ENCODE measurements at places on chromosomes 2 and 18.

DNA sequence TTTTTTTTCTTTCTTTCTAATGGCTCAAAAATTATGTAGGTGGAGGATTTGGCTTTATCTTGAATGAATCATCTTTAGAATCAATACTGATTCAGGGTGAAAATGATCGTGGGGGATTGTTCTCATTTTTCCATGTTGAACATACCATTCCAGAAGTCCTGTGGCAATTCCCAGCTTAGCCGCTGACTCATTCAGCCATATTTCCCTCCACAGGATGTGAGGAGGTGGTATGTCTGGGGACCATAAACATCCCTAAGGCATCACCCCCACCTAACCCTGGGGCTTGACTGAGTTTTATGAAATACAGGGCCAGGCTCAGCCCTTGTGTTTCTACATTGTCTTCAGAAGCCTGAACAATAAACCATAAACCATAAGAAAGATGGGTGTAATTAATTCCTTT lies 92.7 kb upstream of the FN1 start:
- no peak for DNase-seq

GRCh38 chr2:124778076-124778475 lies 753.0 kb downstream of the CNTNAP5 start:
- DNase-seq = no peak

- DNase-seq = no peak
Measured at GRCh38 chr2:128217671-128218070, 101.0 kb downstream of the HS6ST1 start.

DNA sequence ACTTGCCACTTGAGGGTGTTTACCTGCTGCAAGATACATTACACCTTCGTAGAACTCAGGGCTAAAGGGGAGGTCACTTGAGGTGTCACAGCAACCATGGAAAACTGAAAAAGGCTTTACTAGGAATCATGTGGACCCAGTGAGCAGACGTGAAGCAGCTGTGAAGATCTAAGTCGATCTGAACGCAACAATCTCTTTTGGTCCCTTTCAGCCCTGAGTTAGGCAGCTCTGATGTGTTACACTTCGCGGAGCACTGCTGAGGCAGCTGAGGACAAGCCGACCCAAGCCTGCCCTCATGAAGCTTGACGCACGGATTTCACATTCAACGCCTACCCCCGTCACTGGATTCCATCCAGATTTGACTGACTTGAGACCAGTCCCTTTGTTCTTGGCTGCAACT lies 75.8 kb upstream of the NPAS2 start:
- DNase-seq = no peak

DNA sequence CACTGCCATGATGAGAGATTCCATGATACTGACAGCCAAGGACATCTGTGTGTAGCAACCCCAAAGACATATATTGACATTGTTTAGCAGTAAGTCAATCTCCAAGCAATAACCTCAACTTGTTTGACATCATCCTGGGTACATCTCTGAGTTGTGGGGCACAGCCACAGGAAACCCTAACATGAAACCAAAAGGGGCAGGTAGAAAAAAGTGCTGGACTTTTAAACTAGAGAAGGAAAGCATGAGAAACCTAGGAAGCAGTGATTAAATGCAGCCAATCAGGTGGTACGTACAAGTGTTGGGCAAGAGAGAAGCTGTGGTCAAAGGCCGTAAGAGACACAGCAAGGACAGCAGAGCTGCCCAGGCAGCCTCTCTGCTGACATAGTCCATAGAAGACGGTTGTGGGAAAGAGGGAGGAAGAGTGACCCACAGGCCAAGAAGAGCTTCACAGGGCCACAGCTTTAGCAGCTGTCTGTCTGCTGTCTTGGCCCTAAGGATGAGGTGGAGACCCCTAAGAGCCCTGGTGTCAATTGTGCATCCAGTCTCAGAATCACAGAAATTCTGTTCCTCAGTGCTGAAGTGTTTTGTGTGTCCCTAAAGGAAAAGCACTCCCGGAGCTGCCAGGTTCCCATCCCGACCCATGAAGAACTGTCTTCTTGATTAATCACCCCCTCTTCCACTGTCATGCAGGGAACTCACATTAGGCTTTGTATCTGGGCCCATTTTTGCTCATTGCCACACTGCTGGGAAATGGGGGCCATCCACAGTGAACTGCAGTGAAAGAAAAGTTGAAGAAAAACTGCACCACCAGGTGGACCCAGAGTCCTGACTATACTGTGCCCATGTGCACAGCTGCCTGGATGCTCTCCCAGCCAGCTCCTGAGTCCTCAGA lies 25.4 kb upstream of the CHN1 start:
- DNase-seq = no peak

GRCh38 chr2:6073191-6074088 lies 381.3 kb downstream of the SOX11 start:
- DNase-seq = no peak

GRCh38 chr2:42601076-42601475 lies 32.6 kb downstream of the MTA3 start:
- DNase-seq = no peak

DNA sequence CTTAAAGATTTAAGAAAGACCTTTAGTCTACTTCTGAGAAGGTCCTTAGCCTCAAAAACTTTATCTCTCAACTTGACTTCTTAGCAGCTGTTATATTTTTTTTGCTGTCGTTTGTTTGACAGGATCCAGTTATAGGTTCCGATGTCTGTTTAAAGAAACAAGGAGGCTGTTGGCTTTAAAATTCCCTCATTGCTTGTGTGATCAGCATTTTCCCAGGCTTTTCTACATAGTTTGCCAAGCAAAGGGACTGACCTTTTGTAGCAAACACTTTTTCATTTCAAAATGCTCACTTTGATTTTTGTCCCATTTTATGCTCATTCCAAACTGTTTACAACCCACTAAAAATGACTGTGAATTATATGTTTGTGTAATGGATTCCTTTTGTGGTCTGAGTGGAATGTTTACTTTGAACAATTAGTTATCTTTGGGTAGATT lies 394.9 kb downstream of the ARHGAP15 start:
- no peak for DNase-seq

GRCh38 chr2:10688921-10689807 lies 611 bp downstream of the NOL10 start:
- no peak for DNase-seq

DNA sequence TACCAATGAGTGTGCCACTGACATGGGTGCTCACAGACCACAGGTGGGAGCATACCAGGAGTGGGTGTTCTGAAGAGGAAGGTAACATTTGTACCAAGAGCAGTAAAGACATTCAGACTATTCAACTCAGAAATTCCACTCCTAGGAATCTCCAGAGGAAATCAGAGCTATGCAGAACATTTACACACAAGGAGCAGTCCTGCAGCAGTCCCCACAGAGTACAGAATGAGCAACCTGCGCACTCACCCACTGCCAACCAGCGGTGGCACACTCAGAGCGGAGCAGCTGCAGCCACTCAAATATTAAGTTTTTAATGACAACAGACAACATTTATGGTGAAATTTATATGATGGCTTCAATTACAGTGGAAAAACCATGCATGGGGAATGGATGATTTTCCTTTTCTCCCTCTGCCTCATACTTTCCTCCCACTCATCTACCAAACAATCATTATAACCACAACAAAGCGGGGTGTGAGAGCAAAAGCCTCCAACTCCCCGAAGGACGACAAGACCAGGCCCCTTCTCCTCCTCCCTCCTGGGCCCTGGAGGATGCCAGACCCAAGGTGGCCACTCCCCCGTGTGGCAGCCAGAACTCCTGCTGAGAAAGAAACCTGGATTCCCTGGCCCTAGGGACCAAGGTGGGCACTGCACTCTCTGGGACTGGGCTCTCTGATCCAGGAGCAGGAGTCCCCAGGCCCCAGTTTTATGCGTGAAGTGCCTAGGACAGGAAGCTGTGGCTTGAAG lies 5.4 kb downstream of the HS6ST1 start:
- DNase-seq = no peak

DNA sequence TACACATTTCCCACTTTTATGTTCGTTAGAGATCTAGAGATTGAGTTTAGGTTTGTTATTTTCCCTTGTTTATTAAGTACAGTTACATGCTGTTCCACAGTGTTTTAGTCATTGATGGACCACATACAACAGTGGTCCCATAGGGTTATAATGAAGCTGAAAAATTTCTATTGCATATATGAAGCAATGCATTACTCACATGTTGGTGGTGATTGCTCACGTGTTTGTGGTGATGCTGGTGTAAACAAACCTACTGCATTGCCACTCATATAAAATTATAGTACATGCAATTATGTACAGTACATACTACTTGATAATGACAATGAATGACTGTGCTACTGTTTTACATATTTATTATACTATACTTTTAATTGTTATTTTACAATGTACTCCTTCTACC lies 51.0 kb upstream of the NXPH2 start:
- no peak for DNase-seq

DNA sequence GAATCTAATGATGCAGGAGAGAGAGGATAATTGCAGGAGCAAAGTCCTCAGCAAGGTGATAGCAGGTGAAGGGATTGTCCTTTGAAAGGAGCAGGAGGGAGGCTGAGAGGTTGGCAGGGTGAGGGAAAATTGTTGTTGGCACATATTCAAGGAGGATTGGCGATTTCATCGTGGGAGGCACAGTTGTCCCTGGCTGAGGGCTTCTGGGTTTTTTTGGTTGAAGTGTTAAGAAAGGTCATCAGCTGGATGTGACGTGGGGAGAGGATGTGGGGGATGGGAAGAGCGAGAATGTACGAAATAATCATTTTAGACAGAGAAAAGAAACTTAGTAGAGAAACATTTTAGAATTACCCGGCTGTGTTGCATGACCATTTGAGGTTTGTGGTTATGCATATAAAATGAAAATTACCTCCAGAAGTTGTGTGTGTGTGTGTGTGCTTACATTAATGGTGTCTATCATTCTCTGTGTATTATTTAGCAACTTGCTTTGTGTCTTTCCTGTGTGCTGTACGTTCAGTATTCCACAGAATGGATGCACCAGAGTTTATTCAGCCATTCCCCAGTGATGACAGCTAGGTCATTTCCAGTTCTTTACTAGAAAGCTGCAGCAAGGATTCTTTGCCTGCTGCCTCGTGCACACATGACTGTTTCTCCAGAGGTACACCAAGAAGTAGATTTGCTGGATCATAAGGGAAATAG lies 67.6 kb downstream of the SDC1 start:
- no peak for DNase-seq

DNA sequence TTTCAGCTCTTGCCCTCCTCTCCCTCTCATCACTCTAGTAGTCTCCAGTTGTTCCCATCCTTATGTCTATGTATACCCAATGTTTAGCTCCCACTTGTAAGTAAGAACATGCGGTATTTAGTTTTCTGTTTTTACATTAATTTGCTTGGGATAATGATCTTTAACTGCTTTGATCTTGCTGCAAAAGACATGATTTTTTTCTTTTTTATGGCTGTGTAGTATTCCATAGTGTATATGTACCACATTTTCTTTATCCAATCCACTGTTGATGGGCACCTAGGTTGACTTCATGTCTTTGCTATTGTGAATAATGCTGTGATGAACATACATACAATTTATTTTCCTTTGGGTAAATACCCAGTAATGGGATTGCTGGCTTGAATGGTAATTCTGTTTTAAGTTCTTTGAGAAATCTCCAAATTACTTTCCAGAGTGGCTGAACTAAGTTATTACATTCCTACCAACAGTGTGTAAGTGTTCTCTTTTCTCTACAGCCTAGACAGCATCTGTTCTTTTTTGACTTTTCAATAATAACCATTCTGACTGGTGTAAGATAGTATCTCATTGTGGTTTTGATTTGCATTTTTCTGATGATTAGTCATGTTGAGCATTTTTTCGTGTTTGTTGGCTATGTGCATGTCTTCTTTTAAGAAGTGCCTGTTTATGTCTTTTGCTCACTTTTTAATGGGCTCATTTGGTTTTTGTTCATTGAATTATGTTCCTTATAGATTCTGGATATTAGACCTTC lies 179.6 kb upstream of the SLC39A10 start:
- peak; percentile 65 for DNase-seq

DNA sequence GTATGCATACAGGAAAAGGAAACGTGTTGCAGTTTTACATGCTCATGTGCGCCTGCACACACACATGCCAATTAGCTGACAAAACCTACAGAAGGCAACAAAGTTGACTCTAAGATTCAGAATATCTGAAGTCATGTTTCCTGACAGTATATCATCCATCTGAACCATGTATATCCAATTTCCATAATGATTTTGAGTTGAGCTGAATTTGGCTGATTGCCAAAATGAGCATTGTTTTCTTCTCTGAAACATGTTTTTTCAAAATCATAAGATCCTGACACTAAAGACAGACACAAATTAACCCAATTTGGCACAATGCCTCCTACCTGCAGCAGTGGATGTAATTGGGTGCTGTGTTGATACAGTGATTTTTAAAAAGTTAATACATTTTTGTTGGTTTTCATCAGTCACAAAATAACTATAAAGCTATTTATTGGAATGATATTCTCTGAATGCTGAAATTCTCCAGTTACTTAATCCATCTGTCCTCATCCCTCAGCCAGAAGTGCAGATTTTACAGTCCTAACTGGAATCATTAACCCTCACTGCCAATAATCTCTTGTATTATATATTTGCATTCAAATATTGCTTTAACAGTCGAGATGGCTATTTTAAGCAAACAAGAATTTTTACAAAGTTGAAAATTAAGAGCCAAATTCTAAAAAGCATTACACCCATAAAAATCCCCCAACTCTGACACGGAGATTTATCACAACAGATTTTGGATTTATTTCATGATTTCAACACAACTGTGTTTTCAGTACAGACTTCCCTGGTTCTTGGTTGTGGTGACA lies 161.7 kb upstream of the LMAN1 start:
- no peak for DNase-seq

- no peak for DNase-seq
Measured at GRCh38 chr2:102058293-102058833, 66.6 kb downstream of the IL1R2 start.

DNA sequence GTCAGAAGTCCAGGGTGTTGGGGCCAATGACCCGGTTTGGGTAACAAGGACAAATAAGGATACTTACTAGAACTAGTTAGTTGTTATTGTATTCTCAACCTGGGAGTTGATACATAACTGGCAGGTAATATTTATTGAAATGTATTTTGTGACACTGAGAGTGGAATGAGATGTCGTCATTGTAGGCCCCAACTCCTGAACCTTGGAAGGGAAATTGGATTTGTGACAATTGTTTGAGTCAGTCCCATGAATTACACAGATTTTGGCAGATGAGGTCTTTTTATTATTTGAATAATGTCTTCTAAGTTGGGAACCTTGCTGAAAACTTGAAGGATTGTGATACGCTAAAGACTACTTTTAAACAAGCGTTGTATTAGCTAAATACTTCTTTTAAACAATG lies 5.1 kb downstream of the TIMM21 start:
- DNase-seq = no peak

DNA sequence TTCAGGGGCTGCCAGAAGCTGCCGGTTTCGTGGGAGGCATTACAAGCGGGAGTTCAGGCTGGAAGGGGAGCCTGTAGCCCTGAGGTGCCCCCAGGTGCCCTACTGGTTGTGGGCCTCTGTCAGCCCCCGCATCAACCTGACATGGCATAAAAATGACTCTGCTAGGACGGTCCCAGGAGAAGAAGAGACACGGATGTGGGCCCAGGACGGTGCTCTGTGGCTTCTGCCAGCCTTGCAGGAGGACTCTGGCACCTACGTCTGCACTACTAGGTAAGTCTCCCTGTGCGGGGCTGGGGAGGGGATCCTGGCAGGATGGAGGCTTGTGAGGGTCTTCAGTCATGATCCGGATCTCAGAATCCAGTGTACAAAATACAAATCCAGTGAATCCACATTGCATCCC lies 17.8 kb downstream of the IL1R2 start:
- no peak for DNase-seq
